Fibroblast of lung (primary cell): ENCODE measurements at places on chromosomes 1 and 21.

- H3K4me3 ChIP-seq, result no peak overlapping the region
- no peaks in the 10 kb centered on the region for H3K27me3 ChIP-seq
- no peak for DNase-seq
- H3K27ac ChIP-seq, result no peak overlapping the region
These were observed 169.0 kb upstream of the C8B start for GRCh38 chr1:57134803-57135202.

DNA sequence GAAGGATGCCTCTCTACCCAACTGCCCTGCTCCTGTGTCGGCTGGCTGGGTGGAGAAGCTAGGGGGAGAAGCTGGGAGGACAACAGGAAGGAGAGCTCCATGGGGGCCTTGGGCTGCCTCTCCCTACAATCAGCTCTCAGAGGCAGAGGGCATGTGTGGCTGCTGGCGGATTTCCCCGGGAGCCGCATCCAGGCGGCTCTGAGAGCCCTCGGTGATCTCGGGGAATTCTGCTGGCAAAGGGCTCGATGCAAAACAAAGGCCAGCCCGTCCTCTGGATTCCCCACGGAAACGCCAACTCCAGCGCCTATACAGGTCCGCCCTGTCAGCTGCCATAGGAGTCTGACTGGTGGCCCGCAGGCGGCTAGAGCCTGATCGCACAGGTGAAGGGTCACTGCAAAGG lies 26.4 kb upstream of the EVA1B start:
- peaks cover 48% of the 10 kb centered on the region for H3K4me1 ChIP-seq
- H3K36me3 ChIP-seq, result peaks cover 34% of the 10 kb centered on the region
- DNase-seq, result no peak
- H3K27me3 ChIP-seq, result no peaks in the 10 kb centered on the region
- H3K4me3 ChIP-seq, result no peak overlapping the region
- peak overlapping the region; percentile 98 for H3K27ac ChIP-seq

DNA sequence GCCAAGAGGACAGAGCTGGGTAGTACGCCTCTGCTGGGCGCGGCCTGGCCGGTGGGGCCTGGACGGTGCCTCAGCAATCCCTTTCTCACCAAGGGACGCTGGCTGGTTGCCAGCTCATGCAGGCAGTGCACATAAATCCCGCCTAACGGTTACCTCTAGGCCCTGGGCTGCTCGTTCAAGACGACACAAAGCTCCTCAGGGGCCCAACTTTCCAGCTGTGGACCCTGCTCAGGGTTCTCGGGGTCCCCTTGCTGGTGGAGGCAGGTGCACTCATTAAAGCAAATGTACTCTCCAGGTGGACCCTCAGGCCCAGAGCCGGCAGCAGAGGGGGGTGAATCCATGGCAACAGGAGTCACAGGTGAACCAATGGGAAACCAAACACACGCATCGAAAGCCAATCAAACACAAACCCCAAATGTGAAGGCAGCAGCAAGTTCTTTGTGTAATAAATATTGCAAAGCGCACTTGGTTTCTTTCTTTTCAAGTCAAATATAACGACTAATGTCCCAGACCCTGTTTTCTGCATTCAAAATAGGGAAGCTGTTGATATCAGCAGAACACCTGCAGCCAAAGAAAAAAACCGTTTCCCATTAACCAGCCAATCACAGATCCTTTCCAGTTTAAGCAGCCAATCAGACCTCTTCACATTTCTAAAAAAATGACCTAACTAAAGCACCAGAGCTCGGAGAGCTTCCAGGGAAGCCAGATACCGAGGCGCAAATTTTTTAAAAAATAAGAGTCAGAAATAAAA lies 26.1 kb upstream of the CLSTN1 start:
- H3K27ac ChIP-seq, result no peak overlapping the region
- no peaks in the 10 kb centered on the region for H3K27me3 ChIP-seq
- DNase-seq, result no peak
- H3K4me1 ChIP-seq, result no peaks in the 10 kb centered on the region

GRCh38 chr1:2214541-2215241 lies 13.4 kb upstream of the SKI start:
- no peak overlapping the region for H3K4me3 ChIP-seq
- peak overlapping the region; percentile 98 for H3K27ac ChIP-seq
- no peaks in the 10 kb centered on the region for H3K36me3 ChIP-seq
- no peaks in the 10 kb centered on the region for H3K27me3 ChIP-seq
- peaks cover 23% of the 10 kb centered on the region for H3K4me1 ChIP-seq

- H3K4me1 ChIP-seq, result no peaks in the 10 kb centered on the region
- no peak overlapping the region for H3K4me3 ChIP-seq
- no peaks in the 10 kb centered on the region for H3K27me3 ChIP-seq
- H3K36me3 ChIP-seq, result no peaks in the 10 kb centered on the region
- H3K27ac ChIP-seq, result no peak overlapping the region
These were observed 57.6 kb upstream of the CRB1 start for GRCh38 chr1:197210426-197210825.

GRCh38 chr1:167544447-167545093 lies 9.0 kb downstream of the CREG1 start:
- H3K27ac ChIP-seq, result no peak overlapping the region
- no peak for DNase-seq
- no peaks in the 10 kb centered on the region for H3K36me3 ChIP-seq
- H3K4me3 ChIP-seq, result no peak overlapping the region
- H3K4me1 ChIP-seq, result no peaks in the 10 kb centered on the region
